Stimulated activated CD8-positive, alpha-beta memory T cell treated with anti-CD3 and anti-CD28 coated beads, Interleukin-15, amount 100 ng/mL, for 48 hours (primary cell): ENCODE measurements at places on chromosomes 3 and 15.
A peak's percentile ranks its signal among the peaks of the same experiment; 100 is the strongest.

GRCh38 chr15:81115054-81115939 lies 18.8 kb upstream of the CFAP161 start:
- DNase-seq = no peak

GRCh38 chr15:64522226-64522823 lies 61.9 kb downstream of the ZNF609 start:
- no peak for DNase-seq

- DNase-seq = peak; percentile 28
Measured at GRCh38 chr3:28840976-28841376, 439.9 kb upstream of the RBMS3 start.

- no peak for DNase-seq
Measured at GRCh38 chr3:106403371-106404145, 534.7 kb upstream of the CBLB start.

DNA sequence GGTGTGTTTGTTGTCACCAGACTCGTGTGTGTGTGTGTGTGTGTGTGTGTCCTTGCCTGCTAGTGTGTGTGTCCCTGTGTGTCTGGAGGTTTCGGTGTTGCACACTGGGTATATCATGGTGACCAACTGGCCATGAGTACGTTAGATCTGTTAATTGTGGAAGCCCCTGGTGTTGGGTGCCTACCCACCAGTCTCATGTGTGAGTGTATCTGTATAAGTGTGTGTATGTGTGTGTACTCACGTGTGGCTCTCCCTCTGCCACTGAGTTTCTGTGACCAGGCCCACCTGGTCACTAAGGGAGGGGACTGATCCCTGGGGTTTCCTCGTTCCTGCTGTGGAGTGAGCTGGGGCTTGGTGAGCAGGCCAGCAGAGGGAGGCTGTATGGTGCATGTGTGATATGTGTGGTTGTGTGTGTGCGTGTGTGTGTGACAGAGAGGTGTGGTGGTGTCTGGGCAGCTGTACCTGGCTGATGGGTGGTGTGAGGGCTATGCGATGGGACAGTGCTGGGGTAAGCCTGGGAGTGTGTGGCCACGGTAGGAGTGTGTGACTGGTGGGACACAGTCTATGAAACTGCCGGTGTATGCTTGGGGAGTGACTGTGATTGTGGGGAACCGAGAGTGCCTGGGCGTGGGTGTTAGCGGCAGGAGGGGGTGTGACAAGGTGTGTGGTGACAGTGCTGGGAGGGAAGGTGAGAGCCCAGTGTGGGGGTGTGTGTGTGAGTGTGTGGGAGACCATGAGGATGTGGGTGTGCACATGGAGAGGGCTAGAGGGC lies 1.8 kb downstream of the PRKCD start:
- peak; percentile 24 for DNase-seq

DNA sequence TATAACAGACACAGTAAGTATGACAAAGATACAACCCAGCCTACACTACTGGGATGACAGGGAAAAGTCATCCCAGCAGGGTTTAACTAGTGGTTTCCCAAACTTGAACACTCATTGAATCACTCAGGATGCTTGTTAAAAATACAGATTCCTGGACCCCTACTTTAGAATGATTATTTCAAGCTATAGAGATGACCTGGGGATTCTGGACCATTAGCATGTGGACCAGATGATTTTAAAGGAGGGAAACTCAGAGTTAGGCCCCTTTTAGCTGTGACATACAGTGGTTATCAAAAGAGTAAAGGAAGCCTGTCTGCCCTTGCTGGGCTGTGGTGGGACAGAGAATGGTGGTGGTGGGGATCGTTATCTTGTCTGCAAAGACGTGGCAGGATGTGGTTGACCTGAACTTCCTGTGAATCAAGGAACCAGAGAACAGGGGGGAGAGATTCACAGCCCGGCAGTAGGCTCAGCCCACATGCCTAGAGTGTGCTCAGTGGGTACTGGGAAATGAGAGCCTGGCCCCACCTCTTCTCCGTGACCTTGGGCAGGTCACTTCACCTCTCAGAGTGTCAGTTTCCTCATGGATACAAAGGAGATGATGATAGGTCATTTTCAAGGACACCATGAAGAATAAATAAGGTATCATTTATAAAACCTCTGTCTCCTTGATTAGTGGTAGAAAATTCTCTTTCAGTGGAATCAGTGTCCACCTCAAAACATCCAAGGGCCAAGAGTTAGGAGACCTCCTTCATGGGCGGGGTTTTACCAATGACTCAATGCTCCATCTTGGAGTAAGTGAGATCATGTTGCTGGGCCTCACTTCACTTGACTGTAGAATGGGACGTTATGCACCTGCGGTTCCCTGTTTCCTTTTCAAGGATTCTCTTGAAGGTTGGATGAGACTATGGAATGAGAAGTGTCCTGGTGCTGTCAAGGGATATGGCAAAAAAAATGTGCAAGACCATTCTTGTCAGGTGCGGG lies 306.5 kb downstream of the RPLP1 start:
- DNase-seq = peak; percentile 83

DNA sequence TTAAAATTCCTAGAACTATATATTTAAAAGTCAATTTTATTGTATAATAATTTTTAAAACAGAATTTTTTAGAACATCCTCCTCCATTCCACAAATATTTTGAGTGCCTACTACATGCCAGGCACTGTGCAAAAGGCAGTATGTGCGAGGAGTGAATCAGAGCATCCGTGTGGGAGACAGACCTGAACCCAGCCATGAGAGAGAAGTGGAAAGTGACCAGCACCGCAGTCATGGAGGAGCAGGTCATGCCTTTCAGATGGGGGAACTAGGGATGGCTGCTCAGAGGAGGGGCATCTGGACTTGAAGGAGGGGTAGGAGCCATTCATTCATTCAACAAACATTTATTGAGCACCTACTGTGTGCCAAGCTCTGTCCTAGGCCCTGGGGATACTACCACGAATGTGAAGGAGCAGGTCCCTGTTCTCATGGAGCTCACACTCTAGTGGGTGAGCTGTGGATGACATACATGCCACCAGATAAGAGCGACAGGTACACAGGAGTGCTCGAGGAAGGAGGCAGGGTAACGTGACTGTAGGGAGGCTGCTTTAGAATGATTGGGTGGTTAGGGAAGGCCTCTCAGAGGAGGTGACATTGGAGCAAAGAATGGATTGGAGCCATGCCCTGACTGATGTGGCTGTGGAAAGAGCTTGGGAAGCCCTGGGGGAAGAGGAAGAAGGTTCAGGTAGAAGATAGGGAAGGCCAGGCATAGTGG lies 3.1 kb upstream of the CHRNA3 start:
- DNase-seq = no peak
